ENCODE measurements at places on chromosomes 5 and 9. TPM values are rescaled to one million over a fixed set of nuclear protein-coding genes. Genes with fewer than 3 reads are reported as not detected.

Gene SHOC1
- total RNA-seq = not detected

Gene GALNT12
- total RNA-seq = 15.6 TPM

Gene IFNA2
- not detected for total RNA-seq

Gene PPP3R2
- total RNA-seq = not detected

Gene ZNF474
- total RNA-seq = not detected

Gene GLT6D1
- total RNA-seq = not detected

Gene C5orf46
- total RNA-seq = not detected

Gene PLEKHG4B
- 0.05 TPM for total RNA-seq

Gene ITGA1
- total RNA-seq = 21.5 TPM

Gene PLPP7
- total RNA-seq = 5.6 TPM

Gene ADAMTS13
- total RNA-seq = 0.20 TPM

Gene DMGDH
- 0.15 TPM for total RNA-seq

Gene SH3RF2
- 0.59 TPM for total RNA-seq

Gene SLC6A3
- not detected for total RNA-seq

Gene BARX1
- not detected for total RNA-seq

Gene ABLIM3
- 51.7 TPM for total RNA-seq

Gene LRRC70
- total RNA-seq = 19.9 TPM

Gene TYRP1
- 0.34 TPM for total RNA-seq

Gene SPAG8
- not detected for total RNA-seq

Gene STKLD1
- 0.49 TPM for total RNA-seq

Gene SUSD3
- total RNA-seq = 0.10 TPM

Gene PSAT1
- total RNA-seq = 42.6 TPM

Gene PCDHB3
- 0.47 TPM for total RNA-seq

Gene SPINK6
- total RNA-seq = not detected

Gene KCNV2
- total RNA-seq = not detected

Gene DOCK8
- 3.0 TPM for total RNA-seq

Gene EDIL3
- total RNA-seq = 0.44 TPM

Gene C5orf34
- 4.3 TPM for total RNA-seq

Gene SLC45A2
- not detected for total RNA-seq

Gene GFPT2
- 7.6 TPM for total RNA-seq

Gene TMEM167A
- total RNA-seq = 44.6 TPM

Gene IFNA13
- not detected for total RNA-seq

Gene TMEM171
- total RNA-seq = 17.6 TPM

Gene TMC1
- total RNA-seq = 0.13 TPM

Gene TMEM252
- not detected for total RNA-seq

Gene SNX18
- 17.0 TPM for total RNA-seq

Gene GAS1
- under 0.01 TPM for total RNA-seq

Gene SPATA24
- 4.6 TPM for total RNA-seq

Gene STRBP
- 9.7 TPM for total RNA-seq

Gene TMEM267
- 10.6 TPM for total RNA-seq

Gene PPIC
- total RNA-seq = 37.0 TPM

Gene KIF20A
- 78.7 TPM for total RNA-seq

Gene TAF11L7
- not detected for total RNA-seq

Gene STPG3
- not detected for total RNA-seq

Gene NUTM2F
- total RNA-seq = not detected

Gene DEPDC1B
- total RNA-seq = 19.1 TPM

Data from mammary microvascular endothelial cell (primary cell).